ENCODE measurements at places on chromosomes 11 and 22.

GRCh38 chr11:133928628-133929059 lies 28.1 kb downstream of the IGSF9B start:
- peak; percentile 84 for DNase-seq

GRCh38 chr11:6771926-6772893 lies at the start of gene OR2AG2:
Gene OR2AG2, minus strand, starts transcription at chr11:6771976. Its CDS starts 3,019 bp downstream, at chr11:6768957.
- no peak for DNase-seq

GRCh38 chr11:134949121-134950090 lies 537.4 kb upstream of the B3GAT1 start:
- no peak for DNase-seq

GRCh38 chr11:77072851-77073327 lies 6.1 kb downstream of the CAPN5 start:
- no peak for DNase-seq

- DNase-seq: no peak
Measured at GRCh38 chr11:61926235-61926634, 8.9 kb upstream of the RAB3IL1 start.

DNA sequence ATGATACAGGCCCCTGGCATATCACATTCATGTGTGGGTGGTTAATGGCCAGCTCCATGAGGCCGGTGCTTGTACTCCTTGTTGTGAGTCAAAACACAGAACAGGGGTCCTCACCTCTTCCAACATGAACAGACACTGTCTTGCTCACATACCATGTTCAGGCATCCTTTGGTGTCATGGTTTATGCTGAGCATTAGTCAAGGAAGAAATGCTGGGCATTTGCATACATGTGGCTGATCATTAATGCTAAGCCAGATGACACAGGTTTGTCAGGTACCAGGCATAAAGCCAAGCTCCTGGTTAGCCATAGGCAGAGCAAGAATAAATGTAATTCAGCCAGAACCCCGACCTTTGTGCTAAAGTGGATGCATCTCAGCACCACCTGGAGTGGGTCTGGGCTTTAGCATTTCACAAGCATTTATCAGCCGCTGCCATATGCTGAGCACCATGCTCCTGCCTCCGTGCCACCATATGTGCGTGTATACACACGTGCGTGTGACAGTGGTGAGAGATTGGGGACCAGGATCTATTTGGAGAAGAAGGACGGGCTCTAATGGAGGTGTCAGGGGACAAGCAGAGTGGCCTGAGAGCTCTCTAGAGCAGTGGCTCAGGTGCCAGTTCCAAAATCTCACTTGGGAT lies 55.0 kb downstream of the MICAL2 start:
- peak; percentile 45 for DNase-seq

Data from NCI-H69 (cell line).